EH (cell line): ENCODE measurements at places on chromosomes 11 and 22.

GRCh38 chr11:16669799-16670415 is 68.5 kb upstream of the C11orf58 start:
- DNase-seq = peak; percentile 15

GRCh38 chr11:70577948-70578347 is 179.6 kb downstream of the CTTN start:
- DNase-seq = no peak

DNA sequence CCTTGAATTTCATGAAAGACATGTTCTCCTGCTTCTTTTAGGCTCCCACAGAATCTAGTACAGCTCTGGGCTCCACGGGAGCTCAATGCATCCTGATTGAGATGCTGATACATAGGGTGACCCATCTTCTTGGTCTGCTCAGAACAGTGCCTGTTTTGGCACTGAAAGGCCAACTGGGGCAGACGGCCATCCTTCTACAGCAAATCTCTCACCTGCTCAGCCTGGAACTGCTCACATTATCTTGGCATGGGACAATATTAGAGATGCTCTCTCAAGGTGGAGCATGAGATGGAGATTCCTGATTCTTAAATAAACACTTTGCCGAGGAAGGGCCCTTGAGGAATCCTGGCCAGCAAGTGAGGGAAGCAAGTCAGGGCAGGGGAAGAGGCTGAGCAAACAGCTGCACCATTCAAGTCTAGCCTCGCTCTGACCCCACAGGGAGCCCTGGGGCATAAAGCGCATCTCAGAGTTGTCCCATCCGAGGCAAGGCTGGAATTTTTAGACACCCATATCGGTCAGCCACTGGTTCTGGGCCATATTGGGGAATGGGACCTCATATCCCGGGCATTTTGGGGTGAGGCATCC is 58.4 kb upstream of the CSNK2A3 start:
- no peak for DNase-seq

DNA sequence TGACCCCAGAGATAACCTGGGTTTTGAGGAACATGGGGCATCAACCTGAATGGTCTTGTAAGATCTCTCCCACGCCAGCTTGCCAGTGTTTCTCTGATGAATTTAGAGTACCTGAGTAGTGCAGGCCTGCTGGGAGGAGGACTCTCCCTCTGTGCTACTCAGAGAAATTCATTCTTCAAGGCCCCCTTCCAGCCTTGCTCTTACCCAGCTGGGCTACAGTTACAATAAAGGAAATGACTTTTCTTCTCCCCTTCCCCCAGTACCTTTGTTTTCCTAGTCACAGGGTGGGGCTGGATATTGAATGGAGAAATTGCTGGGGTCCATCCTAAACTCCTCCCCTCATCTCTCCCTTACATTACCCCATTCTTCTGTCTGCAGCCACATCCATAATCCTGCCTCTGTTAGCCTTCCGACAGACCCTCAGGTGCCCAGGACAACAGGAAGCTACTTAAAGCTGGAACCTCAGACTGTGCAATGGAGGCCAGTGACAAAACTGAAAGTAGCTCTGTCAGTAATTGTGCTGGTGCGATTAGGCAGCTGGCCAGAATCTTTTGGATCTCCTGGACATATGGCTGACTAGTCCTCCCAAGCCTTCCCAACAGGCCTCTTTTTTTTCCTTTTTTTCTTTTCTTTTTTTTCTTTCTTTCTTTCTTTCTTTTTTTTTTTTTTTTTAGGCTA is 17.4 kb downstream of the LIMK2 start:
- peak; percentile 56 for DNase-seq

- no peak for DNase-seq
Measured at GRCh38 chr11:116300232-116300631, 472.6 kb downstream of the BUD13 start.

DNA sequence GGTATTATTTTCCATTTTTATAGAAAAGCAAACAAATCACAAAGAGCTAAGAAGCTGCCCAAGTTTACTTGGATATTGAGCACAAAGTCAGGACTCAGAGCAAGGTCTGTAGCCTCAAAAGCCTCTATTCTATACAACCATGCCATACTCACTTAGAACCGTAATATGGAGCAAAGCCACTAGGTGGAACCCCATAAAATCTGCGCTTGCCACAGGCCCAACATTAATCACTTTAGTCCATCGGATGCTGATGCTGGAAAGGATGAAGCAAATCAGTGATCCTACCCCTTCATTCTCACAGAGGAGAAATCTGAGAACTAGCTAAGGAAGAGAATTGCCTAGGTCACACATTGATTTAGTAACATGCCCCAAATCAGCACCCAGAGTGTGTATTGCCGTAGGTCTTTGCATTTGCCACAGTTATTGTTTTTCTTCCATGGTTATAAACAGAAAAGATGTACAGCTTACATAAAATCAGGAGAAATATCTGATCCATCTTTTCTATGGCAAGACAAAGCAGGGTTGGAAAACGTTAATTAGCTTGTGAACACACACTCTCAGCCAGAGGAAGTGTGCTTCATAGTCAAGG is 56.7 kb upstream of the RAB38 start:
- DNase-seq = peak; percentile 69

GRCh38 chr11:109155291-109155690 is 266.7 kb upstream of the C11orf87 start:
- DNase-seq = no peak

- no peak for DNase-seq
Measured at GRCh38 chr11:6127881-6128280, 20.4 kb downstream of the OR56B4 start.

- DNase-seq = peak; percentile 23
Measured at GRCh38 chr11:47566149-47566698, 825 bp downstream of the PTPMT1 start.

DNA sequence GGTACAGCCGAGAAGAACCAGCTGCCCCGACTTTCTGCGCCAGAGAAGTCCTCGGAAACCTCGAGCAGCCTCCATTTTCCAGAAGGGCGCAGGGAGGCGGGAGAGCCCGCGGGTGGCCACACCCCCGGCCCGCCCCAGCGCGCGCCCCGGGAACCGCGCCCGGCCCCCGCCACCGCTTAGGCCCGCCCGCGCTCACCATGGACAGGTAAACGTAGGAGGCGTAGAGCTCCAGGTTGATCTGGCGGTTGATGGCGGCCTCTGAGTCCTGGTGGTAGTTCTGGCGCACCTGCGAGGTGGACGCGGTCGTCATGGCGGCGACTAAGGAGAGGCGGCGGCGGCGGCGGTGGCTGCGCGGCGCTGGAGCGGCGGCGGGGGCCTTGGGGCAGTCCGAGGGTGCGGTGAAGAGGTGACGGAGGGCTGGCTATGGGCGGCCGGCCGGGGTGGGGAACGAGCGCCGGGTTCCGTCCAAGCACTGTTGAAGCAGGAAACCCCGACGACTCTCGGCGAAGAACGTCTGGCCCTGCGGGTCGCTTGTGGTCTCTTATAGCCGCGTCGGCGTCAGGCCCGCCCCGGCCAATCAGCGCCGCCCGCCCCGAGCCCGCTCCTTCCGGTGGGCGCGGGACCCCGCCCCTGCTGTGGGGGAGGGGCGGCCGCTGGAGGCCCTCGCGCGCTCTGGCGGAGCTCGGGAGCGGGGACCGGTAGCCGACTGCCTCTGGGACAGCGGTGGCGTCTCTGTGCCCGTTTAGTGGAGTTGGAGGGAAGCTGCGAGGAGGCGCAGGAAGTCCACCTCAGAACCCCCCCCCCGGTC is at the start of gene FTH1:
Gene FTH1 (minus strand): TSS at position 519 of the 808 bp plus-strand sequence. CDS start 209 bp downstream, at position 310.
- DNase-seq = peak; percentile 94

GRCh38 chr22:40624770-40625169 is 11.7 kb downstream of the MRTFA start:
- no peak for DNase-seq

- DNase-seq = no peak
Measured at GRCh38 chr11:57626895-57627294, 22.8 kb downstream of the YPEL4 start.

- DNase-seq = no peak
Measured at GRCh38 chr22:42717197-42717928, 3.3 kb downstream of the A4GALT start.

DNA sequence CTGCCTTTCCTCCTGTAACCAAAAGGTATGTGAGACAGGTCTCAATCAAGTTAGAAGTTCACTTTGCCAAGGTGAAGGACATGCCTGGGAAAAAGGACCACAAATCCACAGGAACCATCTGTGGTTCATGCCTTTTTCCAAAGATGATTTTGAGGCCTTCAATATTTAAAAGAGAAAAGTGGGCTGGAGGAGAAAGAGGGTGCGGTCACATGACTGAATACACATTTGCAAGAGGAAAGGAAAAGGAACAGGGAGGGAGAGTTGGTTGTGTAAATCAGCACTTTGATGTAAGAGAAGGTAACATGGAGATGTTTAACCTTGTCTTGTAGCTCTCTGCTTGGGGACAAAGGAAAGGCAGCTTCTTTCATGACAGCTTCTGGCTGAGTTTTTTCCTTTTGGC is 21.2 kb downstream of the MOV10L1 start:
- DNase-seq = no peak

GRCh38 chr11:26949846-26950245 is 44.1 kb upstream of the FIBIN start:
- peak; percentile 46 for DNase-seq

GRCh38 chr11:46711303-46711702 is 7.7 kb upstream of the F2 start:
- peak; percentile 68 for DNase-seq

- DNase-seq = peak; percentile 84
Measured at GRCh38 chr11:10893714-10894151, 35.9 kb upstream of the ZBED5 start.

DNA sequence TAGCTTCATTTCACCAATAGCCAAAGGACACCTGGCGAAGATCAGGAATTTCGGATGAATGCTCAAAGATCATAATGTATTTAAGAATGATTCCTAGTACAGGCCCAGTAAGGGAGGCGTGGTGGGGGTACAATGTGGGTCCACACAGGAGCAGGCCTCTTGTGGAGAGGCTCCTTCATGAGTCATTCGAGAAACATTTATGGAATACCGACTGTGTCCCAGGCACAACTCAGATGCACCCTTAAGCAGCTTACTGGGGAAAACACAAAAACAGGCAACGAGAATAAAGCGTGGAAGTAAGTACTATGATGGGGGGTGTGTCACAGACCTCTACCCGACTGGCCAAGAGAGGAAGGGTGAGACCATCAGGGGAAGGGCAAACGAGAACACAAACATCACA is 44.5 kb downstream of the SMCO4 start:
- peak; percentile 84 for DNase-seq

DNA sequence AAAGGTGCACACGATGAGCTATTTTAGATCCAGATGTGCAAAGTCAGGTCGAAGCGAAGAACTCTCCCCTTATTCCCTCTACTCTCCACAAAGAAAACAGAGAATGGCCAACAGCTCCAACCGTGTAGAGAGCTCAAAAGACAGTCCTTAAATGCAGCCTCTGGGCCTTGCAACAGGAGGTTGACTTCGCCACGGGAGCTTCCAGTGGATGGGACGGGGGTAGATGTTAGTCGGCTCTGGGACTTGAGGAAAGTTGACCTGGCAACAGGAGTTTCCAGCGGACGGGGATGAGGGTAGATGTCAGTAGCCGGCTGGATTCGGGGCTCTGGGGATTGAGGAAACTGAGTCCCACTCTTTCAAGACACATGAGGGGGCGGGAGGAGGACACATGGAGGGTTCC is 450.4 kb downstream of the BRD1 start:
- no peak for DNase-seq

DNA sequence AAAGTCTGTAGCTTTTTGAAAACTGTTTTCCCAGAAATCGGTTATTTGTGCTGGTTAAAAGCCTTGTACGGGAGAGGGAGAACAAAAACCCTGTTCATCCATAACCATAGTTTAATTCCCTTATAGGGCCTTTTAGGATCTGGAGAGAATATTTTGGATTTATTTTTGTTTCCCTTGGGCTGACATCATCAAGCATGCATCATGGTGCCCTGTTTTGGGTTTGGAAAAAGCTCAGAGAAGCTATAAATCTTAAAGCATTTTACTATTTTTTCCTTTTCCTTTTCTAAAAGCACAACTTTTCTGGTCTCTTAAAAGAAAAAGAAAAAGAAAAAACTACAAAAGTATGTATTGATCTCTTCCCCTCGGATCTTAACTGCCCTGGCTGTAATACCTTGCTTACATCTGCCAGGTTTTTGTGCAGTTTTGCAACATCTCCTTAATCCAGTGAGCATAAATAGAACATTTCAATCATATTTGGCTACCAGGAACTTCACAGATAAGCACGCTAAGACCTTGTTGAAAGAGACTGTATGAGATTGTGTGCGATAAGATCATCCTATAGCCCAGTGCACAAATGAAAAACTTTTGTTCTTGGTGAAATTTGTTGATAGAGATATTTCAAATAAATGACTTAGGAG is 88.0 kb downstream of the ZBTB16 start:
- DNase-seq = no peak

DNA sequence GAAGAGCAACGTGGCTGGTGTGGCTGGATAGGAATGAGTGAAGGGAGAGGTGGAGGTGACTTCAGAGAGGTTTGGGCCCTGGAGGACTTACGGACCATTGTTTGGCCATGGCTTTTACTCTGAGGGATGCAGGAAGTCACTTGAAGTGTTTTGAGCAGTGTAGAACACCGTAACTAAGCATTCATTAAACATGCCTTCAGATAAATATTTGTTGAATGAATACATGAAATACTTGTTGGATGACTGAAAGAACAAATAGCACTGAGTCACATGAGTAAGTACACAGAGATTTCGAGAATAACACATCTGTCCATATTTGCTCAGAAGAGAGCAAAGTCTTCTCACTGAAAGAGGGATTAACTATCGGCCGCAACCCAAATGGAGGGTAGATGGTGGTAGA is 182.7 kb upstream of the SNX19 start:
- DNase-seq = peak; percentile 77

GRCh38 chr11:47394322-47395222 is 13.8 kb upstream of the SLC39A13 start:
- no peak for DNase-seq

DNA sequence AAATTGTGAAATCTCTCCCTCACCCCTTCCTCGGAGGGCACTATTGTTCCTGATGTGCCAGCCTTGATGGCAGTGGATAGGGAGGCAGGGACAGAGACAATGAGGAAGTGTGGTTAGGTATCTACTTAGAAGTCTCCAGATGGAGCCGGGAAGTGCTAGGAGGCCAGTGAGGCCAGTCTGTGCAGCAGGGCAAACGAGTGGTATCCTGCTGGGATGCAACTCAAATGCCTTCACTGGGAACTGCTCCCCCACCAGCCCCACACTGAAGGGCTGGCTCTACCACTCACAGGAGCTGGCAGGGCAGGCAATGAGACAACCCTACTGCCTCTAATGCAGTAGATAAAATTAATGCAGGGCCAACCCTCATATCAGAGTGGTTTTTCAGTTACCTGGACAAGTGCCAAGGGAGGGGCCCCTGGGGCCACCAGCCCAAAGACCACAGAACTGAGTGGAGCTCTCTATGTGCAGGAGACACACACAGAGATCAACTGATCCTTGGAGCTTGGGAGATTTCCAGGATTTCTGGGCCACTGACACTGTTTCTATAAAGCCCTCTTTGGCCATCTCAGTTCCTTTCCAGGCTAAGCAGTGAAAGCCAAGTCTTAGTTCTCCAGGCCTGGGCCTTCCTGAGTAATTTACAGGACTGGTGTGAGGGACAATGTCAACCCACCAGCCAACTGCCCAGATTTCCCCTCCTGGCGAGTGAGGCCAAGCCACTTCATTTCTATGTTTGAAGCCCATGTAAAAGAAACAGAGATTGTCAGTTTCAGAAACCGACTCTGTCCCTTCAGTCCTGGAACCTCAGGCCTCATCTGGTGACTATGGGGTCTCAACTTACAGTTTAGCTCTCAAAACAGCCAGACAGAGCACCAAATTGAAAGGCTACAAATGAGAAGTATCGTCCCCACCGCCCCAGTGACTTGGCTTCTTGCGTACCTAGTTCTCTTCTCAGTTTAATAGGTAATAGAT is 4.1 kb downstream of the MIF start:
- DNase-seq = no peak
